ENCODE measurements at places on chromosomes 2 and 18. TPM values are rescaled to one million over a fixed set of nuclear protein-coding genes. Genes with fewer than 3 reads are reported as not detected.

- no peak for DNase-seq
Measured at GRCh38 chr18:10011061-10011460, 97.2 kb downstream of the VAPA start.

- no peak for DNase-seq
Measured at GRCh38 chr2:226550801-226551200, 248.8 kb downstream of the IRS1 start.

DNA sequence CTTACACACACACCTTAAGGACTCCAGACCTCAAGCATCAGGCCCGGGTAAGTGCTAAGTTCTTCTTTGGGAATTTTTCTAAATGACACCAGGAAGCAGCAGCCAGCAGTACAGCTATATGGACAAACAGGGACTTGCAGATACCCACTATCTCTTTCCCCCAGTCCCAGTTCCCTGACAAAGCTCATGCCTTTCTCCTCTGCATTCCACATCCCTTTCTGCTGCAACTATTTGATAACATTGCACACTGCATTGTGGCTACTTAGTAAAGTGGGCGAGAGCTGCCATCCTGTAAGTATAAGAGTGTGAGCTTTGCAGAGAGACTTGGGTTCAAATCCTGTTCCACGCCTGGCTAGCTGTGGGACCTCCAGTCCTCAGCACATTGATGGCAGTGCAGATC lies 14.0 kb upstream of the CD226 start:
- no peak for DNase-seq

DNA sequence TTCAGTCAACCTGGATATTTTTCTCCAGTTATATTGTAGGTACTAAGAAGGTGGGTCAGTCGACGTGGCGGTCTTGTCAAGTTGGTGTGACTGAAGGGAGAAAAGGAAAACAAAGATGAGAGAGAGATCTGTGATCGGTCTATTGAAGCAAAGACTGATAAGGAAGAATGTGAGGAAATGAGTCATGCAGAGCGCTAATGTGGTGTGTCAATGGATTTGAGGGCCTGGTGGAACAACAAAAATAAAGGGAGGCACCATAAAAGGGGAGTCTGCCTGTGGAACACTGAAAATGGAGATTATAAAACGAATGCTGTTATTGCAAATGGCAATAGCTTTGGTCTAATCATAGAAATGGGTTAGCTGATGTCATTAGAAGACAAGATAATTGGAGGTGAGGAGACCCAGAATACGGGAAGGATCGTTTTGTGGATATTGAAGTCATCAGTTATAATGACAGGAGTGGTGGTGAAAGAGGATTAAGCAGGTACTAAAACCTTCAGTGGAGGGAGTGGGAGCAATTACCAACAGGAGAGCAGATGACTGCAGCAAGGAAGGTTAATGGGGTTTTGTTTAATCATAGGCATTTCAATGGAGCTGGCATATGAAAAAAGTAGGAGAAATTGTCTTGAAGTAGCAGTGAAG lies 599.1 kb upstream of the FSHR start:
- no peak for DNase-seq

DNA sequence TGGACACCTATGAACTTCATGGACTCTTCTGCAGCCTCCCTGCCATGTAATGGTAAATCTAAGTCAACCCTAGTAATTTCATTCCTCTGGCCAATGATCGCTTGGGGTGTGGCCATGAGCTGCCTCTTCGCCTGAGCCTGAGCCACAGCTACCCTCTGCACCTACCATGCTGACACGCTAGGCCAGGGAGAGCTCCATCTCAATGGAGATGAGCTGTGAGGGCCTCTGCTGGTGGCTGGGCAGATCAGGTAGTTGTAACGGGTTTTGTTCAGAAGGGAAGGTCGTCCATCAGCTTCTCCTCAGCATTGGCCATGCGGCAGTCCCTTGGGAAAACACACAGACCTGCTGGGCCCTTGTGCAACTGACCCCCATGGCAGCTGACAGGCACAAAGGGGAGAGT lies 24.4 kb downstream of the MPHOSPH10 start:
- DNase-seq = no peak

Gene ARHGAP25
- 9.4 TPM for total RNA-seq

Gene C2orf74
- 30.1 TPM for total RNA-seq

Gene CTNNA2
- not detected for total RNA-seq
